SIG-M5 (cell line): ENCODE measurements at places on chromosomes 11 and 22.

DNA sequence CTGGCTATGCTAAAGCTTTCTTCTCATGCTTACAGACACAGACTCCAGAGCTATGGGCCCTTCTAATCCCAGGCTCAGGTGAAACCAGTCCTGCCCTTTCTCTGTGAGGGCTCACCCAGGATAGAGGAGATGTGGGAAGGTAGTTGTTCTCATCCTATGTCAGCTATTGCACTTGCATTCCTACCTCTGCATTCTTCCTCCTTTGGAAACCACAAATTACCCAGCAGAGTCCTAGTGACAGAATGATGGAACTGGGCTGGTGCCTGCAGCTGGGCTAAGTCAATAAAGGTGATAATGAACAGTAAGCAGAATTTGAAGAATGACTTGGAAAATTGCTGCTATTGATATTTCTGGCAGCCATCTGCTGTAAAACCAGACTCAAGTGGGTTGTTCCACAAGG lies 560.0 kb downstream of the TMEM135 start:
- no peak for DNase-seq

DNA sequence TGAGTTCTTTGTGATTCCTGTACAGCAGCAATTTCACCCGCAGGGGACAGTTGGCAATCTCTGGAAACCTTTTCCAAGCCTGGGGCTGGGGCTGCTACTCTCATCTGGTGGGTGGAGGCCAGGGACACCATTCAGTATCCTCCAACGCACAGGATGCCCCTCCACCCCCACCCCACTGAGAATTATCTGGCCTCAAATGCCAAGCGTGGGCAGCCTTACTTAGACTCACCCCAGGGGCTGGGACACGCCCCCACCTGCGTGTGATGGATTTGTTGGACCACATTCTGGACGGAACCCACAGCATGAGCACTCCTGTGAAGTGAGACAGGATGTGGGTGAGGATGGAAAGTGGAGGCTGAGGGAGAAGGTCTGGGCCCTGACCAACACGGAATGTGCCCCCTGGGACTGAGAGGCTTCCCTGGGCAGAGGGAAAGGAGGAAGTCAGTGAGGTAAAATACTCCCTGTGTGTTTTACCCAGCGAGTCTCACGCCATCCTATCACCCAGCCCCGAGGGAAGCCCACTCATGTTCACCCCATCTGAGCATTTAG lies 13.7 kb downstream of the RASD2 start:
- no peak for DNase-seq

- DNase-seq = no peak
These were observed 13.8 kb downstream of the FLI1 start for GRCh38 chr11:128707681-128708080.

DNA sequence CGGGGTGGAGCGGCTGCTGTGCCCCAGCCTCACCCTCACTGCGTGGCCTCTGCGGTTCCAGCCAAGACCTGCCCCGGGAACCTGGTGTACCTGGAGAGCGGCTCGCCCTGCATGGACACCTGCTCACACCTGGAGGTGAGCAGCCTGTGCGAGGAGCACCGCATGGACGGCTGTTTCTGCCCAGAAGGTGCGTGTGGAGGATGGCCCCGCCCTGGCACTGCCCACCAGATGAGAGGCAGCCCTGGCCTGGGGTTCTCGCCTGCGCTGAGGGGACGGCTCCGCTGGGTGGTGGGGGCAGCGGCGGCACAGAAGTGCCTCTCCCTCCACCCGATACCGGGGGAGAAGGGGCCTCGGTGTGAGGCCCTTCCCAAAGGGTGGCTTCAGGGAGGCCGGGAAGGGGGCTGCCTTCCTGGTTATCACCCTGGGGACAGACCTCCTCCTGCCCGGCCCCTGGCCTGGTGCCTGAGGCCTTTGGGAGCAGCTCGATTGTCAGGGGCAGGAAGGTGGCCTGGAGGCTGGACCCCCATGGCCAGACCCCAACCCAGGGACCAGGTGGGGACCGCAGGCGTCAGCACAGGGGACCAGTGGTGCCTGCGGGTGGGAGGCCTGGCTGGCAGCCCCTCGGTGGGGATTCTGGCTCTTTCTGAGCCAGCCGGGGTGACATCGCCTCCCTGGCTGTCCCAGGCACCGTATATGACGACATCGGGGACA lies 7.1 kb downstream of the MUC2 start:
- DNase-seq = no peak

GRCh38 chr11:117874253-117874909 lies 2.1 kb downstream of the FXYD6 start:
- DNase-seq = no peak

- no peak for DNase-seq
These were observed 8.0 kb downstream of the TMEM86A start for GRCh38 chr11:18706330-18707243.

GRCh38 chr11:110134110-110134509 lies 40.9 kb downstream of the ZC3H12C start:
- DNase-seq = no peak

GRCh38 chr11:44684859-44685281 lies 41.9 kb upstream of the TSPAN18 start:
- DNase-seq = no peak

GRCh38 chr11:102476812-102477211 lies 24.2 kb upstream of the TMEM123 start:
- no peak for DNase-seq
